ENCODE measurements at places on chromosomes 7 and 10.

- DNase-seq, result peak; percentile 21
Observed at GRCh38 chr7:86904949-86905834, 154.3 kb downstream of the ELAPOR2 start.

- DNase-seq, result no peak
Observed at GRCh38 chr7:146960773-146961391, 844.3 kb downstream of the CNTNAP2 start.

DNA sequence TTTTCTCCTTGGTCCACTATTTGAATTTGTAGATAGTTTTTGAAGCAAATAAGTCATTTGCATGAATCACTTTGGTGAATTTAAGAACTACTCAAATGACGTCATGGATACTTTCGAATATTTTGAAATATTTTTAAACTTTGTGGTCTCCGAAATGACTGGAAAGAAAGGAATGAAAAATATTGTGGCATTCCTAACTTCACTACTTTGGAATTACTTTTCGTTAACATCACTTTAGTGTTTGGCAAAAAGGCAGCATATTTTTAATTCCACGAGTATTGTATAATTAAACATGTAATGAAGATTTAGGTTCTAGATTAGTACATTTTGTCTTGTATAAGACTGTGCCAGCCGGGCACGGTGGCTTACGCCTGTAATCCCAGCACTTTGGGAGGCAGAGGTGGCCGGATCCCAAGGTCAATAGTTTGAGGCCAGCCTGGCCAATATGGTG, 35.3 kb upstream of the ZRANB1 start:
- no peak for DNase-seq

GRCh38 chr7:17651863-17652385, 288.4 kb downstream of the SNX13 start:
- no peak for DNase-seq

DNA sequence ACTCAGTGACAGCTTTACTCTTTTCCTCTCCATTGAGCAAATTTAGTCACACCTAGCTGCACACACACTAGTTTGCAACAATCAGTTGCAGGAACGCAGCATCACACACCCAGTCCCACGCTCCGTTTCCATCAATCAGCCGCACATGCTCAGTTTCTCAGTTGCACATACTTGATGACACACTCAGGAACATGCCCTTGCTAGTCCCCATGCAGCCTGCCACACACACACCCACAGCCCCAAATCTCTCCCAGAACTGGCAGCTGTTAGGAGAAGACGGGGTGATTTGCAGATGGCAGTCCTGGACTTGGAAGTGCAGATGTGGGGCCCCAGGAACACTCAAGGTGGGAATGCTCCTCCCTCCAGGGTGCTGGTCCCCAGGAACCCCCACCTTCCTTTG, 7.7 kb downstream of the LBX1 start:
- DNase-seq, result peak; percentile 32

- DNase-seq, result no peak
Observed at GRCh38 chr10:131898713-131899112, 2.1 kb upstream of the PPP2R2D start.

DNA sequence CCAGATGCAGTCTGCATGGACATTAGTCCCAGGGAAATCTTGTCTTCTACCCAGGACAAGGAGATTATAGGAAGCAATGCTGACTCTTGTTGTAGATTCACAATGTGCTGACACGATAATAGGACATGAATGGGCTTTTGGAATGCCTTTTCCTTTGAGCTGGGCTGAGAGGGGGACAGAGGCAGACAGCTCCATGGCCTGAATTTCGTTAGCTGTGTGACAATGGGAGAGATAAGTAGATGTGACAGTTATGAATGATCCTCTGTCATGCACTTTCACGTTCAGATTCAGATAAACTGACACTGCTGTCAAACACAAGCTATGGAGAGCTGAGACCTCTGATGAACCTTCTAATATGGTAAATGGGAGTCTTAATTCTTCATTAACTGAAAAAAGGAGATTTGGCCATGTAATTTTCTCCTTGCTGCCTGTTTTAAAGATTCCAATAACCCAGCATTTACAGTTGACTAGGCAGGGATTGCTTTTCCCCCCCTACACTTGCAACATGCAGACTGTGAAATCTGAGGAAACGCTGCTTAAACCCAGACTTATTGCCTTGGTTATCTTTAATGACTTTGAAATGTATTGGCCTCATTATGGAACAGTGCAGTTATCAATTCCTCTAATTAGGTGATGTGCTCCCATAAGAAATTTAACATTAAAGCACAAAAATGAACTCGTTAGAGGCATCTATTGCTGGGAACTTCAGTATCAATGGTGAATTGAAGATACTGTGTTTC, 669.3 kb downstream of the AUTS2 start:
- no peak for DNase-seq

- no peak for DNase-seq
Observed at GRCh38 chr7:22872096-22872807, 49.6 kb upstream of the TOMM7 start.

GRCh38 chr7:91327346-91327745, 63.1 kb downstream of the FZD1 start:
- no peak for DNase-seq

GRCh38 chr10:1374511-1375345, 318.5 kb downstream of the WDR37 start:
- DNase-seq, result no peak

DNA sequence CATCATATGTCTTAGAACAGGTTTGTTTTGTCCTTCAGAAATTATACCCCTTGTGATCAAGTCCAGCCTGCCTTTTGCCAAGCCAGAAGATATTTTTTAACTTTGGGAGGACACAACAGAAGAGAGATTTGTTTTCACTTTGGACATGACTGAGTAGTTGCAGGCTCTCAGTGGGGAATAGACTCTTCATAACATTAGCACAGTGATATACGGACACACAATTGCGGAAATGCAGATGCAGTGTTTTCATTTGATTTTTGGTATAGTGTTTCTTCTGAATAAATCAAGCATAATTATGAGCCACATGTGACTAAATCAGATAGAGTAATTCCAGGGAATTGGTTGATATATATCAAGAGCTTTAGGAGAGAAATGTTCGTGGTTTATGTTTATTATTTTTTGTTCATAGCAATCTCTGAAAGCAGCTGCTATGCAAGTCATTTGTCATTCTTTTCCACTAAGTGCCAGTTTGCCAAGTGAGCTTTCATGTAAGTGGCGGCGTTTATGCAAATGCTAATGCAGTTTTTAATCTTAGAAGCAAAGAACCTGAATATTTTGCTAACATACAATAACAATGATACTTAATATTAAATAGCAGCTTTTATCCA, 69.6 kb upstream of the HDAC9 start:
- DNase-seq, result no peak

- DNase-seq, result peak; percentile 67
Observed at GRCh38 chr10:78059906-78060702, 26.4 kb downstream of the RPS24 start.

- DNase-seq, result no peak
Observed at GRCh38 chr7:157139810-157140510, 1.2 kb downstream of the UBE3C start.

GRCh38 chr10:45354261-45354660, 19.8 kb upstream of the ALOX5 start:
- DNase-seq, result no peak

DNA sequence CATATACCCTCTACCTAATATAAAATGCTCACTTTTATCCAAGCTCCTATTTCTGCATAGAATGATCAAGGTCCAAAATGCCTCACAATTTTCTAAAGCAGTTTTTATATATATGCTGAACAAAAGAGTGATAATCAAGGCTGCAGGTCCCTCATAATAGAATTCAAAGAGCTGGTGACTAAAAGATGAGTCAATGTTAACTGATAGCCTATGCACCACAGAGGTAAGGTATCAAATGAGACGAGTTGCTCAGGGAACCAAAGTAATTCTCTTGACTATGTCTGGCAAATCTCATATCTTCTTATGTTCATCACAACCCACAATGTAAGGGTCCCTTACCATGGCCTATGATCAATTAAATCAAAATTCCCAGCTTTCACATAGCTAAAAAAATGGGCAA, 15.2 kb downstream of the PDZD8 start:
- no peak for DNase-seq

DNA sequence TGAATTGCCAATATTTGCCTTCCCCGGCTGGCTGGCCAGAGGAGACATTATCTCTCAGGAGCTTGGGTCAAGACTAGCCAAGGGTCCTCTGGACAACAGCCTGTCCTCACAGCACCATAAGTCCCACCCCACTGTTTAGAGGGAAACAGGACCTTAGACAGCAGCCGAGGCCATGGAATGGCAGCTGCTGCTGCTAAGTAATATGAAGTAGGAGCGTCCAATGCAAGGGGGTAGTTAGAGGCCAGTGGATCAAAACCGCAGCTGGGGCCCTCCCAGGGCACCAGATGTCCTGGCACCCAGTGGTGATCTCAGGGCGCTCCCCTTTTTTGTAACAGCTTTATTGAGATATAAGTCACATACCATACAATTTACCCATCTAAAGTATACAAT, 12.9 kb upstream of the KCP start:
- DNase-seq, result no peak

- DNase-seq, result no peak
Observed at GRCh38 chr7:6653071-6654003, 16.2 kb downstream of the ZNF316 start.

DNA sequence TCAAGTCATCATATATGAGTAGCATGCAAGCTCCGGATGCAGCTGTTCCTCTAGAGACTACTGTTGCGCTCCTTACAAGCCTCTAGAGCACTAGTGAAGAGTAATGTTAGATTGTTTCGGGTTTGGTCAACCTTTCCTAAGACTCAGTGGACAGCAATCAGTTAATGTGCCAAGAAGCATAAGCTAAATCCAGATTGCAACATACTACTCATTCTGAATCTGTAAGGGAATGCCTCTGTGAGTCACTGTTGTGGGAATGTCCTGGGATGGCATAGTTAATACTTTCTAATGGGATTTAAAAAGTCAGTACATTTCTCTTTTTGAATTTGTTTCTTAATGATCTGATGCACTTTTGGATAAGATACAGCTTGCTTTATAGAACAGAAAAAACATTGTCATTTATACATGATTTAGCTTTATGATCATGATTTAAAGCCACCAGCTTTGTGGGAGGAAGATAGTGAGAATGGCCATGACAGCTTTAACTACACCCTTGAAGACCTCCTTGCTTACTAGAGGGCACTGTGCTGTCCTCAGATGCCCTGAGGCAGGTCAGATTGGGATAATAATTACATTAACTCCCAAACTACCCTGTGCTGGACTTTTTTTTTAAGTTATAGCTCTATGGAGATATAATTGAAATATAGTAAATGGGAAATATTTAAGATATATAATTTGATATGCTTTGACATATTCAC, 138.4 kb downstream of the SDK1 start:
- DNase-seq, result no peak

DNA sequence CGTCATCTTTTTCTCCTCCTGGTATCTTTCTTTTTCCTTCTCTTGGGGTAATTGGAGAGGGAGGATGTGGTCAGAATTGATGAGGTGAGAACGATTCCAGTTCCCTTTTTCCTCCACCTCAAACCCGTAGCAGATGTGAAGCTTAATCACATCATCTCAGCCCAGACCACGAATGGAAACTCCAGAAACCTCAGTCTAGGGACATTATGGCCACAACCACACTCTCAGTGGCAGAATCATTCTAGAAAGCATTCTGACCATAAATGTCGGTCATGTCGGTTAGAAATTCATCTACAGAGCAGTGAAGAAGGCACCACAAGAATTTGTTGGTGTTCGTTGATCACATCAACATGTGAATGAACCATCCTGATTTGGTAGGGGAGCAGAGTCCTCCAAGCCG, 78.7 kb downstream of the GATA3 start:
- DNase-seq, result no peak

DNA sequence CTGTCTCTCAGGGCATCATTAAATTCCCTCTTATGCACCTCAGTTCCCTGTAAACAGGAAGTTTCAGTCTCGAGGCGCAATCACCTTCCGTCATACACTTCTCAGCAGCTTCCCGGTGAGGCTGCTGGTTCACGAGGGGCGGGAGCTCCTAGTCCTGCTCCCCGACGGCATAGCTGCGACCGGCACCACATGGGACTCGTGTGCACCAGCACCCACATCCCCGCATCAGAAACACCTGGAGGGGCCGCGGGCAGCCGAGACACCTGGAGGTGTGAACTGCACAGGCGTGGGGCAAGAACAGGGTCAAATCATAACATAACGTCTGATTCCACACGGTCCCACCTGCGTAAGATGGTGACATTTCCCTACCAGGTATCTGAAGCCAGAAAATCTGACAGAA, 52.7 kb downstream of the DIP2C start:
- DNase-seq, result no peak

Data from NCI-H2171 treated with DMSO at 0.1 percent for 48 hours (cell line).